ENCODE measurements at places on chromosomes 16 and 17.

GRCh38 chr17:21072745-21073197, 30.0 kb upstream of the USP22 start:
- DNase-seq = no peak

- no peak for DNase-seq
Measured at GRCh38 chr16:54110016-54110981, 176.3 kb downstream of the IRX3 start.

DNA sequence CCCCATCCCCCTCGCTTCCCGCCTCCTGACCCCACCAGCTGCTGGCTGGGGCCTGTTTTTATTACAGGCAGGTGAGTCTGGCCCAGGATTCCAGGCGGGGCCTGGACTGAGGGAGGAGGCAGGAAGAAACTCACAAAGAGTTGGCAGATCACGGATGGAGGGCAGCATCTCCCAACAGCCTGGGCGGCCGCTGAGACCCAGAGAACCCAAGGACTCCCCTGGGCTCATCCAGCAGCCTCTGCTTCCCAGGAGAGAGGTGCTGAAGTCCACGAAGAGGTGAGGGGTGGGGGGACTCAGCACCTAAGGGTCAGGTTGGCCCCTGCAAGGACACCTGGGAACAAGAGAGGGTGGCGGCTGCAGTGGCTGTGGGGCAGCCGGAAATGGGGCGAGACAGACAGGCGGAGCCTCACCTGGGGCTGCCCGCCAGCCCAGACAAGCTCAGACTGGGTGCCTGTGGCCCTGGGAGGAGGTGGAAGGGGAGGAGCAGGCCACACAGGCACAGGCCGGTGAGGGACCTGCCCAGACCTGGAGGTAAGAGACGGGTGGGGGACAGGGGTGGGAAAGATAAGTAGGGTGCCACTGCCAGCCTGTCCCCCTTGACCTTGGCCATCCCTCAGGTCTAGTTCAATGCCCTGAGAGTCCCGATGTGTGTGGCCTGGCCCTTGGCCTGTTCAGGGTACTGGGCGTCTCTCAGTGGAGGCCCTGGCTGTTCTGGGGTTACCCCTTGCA, 8.7 kb upstream of the ADGRG1 start:
- no peak for DNase-seq

DNA sequence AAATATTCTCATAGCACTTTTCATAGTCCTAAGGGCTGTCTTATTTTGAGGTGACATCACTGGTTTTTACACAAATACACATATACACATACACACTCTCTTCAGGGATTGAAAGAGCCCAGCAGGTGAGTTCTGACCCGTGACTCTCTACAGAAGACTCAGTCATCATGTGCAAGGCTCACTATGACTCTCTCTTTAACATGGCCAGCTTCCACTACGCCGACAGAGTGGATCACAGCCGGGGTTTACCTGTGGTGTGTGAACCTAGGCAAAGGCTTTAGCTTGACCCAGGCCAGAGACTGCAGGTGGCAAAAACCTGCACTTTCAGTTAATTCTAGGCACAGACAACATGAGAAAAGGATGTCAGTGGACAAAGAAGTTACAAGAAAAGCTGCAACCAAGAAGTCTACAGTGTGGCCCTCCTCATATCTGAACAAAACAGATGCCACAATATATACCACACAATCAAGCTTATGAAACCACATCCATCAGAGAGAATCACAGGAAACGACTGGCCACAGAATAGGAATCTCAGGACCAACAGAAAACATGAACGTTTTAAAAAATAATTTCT, 56.5 kb downstream of the CYTH1 start:
- peak; percentile 44 for DNase-seq

- no peak for DNase-seq
Measured at GRCh38 chr16:55323637-55324271, at the start of gene IRX6. TSS of gene IRX6 (plus strand) at chr16:55324203. CDS start at chr16:55325092, 889 bp downstream.

- DNase-seq = no peak
Measured at GRCh38 chr16:28607116-28607623, 2.7 kb downstream of the SULT1A1 start.

DNA sequence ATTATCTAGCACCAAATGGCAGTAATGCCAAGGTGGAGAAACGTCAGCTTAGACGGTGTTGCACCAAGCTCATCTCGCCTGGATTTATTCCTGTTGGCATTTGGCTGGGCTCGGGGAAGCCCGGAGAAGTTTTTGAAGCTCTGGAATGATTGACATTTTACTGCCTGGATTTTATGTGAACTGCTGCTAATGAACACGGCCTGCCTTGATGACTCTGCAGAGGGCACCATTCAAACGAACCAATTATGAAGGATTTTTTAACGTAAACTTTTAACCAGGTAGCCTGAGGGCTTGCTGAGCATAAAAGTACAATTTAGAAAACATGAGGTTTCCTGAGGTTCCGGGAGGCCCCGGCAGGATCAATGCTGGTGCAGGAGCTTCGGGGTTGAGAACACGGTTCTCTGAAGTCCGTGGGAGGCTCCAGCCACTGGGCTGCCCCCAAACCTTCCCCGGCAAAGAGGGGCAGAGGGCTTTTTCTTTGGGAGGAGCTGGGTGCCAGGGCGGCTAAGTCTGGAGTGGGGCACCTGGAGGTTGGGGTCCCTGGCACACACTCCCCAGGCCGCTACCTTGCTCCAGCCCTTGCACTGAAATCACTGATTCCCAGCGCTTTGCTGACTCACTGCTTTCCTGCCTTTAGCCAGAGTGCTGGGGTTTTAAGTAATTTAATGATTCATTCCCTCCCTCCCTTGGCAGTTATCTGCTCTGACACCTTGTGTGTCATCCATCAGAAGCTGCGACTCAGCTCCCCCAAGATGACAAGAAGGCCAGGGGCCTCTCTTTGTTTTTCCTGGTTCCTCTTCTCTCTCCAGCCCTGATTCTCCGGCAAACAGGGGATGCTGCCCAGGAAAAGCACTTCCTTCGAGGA, 161.2 kb upstream of the IRX3 start:
- DNase-seq = no peak

DNA sequence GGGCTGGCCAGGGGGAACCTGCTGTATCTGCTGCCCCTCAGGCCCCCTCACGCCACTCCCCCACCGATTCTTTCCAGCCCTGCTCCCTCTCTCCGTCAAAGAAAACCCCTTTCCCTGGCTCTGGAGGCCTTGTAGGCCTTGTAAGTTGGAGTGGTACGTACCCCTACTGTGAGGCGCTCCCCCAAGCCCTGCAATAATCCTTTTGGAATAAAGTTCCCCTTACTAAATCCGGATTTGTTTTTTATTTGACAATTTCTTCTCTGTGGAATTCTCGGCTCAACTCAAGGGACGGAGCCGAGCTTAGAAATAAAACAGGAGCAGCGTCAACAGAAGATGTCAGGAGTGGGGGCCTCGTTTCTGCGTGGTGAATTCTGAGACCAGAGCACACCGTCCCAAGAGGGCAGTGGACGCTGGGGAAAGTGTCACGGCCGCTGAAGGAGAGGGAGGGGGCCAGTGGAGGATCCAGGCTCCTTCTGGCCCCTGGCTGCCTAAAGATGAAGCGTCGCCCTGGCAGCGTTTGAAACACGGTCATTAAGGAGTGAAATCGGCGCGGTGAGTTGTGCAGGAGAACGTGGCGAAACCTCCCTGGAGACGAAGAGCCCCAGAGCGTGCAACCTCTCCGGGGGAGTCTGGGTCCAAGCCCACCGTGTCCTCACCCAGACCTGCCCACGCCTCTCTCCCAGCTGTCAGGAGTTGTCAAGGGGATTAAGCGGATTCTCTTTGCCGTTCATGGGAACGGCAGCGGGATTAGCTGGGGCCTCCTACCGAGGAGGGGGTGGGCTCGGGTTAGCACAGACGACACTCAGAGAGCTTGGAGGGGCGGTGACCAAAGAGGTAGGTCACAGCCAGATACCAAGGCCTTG, 47.0 kb downstream of the SLC7A5 start:
- no peak for DNase-seq

- no peak for DNase-seq
Measured at GRCh38 chr16:89808475-89808874, 8.0 kb downstream of the FANCA start.

DNA sequence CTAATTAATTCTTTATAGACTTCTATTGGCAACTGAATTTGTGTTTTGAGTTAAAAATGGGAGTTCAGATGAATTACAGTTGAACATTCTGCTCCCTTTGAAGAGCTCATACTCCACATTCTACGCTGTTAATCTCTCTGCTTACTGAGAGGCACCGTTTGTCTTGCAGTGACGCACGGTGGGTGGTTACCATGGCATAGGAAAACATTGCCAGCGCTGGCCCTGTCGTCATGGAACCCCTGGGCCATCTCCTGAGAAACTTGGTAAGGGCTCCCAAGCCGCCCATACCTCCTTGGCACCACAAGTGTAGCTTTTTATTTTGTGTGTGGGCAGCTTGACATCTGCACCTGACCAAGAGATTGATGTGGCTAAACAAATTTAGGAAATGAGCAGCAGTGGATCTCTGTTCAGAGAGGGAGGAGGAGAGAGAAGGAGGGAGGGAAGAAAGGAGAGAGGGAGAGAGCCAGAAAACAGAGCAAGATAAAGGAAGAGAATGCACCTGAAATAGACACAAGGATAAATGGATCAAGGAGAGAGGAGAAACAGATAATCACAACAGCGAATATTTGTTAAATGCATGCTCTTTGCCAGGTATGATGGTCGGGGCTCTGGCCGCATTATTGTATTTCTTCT, 398.5 kb downstream of the HAPSTR1 start:
- no peak for DNase-seq

- no peak for DNase-seq
Measured at GRCh38 chr17:48995974-48996721, 1.0 kb upstream of the IGF2BP1 start.

- no peak for DNase-seq
Measured at GRCh38 chr16:84040823-84041820, 1.5 kb downstream of the SLC38A8 start.

- no peak for DNase-seq
Measured at GRCh38 chr17:77701996-77702395, 256.5 kb upstream of the TNRC6C start.

DNA sequence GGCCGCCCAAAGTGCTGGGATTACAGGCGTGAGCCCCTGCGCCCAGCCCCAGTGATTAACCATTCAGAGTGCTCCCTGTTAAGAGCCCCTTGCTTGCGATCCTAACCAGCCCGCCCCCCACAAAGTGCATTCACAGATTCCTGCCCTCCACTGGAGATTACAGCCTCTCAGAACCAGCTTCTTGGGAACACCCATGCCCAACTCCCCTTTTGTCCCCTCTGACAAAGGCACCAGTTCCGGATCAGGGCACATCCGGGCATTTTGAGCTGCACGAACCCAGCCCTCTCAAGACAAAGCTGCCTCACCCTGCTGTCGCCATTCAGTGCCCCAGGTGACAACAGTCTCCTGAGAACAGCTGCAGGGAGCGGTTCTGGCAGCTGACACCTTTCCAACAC, 848 bp upstream of the KRT19 start:
- no peak for DNase-seq

GRCh38 chr17:51951741-51952140, 206.8 kb downstream of the CA10 start:
- DNase-seq = no peak

DNA sequence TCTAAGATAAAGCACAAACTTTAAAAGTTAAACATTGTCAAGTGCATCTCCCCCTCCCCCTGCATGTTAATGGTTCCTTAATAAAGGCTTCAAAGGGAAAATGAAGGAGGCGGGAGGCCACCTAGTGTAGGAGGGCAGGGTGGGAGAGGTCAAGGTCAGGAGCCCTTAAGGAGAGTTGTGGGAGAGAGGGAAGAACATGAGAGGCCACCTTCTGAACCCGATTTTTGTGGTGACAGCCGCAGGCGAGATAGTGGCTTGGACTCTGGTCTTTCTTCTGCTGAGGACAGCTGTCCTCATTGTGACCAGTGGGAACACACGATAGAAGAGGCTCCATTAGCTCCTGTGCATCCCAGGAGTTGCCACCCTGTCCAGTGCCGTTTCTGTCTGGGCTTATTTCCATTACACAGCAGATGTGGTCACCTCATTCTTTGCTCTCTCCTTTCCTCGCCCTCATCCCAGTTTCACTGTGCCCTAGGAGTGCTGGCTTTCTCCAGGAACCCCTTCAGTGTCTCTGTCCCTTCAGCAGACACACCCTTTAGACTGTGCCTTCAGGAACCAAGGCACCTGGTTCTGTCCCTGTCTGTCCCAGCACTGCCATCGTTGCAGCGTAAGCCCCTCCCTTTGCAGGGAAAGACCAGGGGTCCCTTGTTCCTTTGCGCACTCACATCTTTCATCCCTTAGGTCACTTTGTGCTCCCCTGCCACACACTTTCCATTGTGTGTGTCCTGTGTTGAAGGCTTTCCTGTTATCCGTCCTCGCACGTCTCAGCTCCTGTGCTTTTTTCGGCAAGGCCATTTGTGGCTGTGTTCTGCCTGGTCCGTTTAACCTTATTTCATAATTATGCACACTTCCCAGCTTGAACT, 7.5 kb downstream of the SEC14L1 start:
- DNase-seq = no peak

DNA sequence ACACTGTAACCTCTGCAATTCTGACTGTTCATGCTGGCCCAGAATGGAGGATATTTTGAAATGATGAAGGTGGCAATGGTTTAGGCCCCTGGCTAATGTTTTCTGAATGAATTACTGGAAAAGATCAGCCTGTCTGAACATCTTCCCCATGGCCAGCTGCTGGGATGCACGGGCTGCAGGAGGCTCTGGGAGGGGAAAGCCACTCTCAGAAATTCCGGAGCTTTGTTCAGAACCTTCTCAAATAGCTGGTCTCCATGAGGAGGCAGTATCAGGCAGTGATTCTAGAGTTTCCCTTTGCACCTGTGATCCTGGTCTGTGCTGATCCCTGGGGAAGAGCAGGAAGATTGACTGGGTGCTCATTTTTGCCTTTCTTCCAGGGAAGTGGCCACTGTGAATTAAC, 5.0 kb downstream of the SLC6A2 start:
- no peak for DNase-seq

DNA sequence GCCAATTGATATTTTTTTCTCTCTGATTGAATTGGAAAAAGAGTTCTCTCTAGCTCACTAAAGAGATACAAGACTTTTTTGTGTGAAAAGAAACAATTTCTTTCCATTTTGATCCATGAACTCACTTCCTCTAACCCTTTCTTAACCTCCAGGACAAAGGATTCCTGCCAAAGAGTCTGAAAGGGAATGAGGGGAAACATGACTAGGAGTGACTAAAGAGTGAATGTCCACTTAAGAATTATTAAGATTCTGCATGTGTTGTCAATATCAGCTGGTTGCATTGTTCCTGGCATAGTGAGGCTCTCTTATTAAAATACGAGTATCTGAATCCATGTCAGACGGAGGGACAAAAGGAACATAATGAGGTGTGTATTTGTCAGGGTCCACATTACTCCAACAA, 344.7 kb downstream of the GRIN2A start:
- DNase-seq = no peak

DNA sequence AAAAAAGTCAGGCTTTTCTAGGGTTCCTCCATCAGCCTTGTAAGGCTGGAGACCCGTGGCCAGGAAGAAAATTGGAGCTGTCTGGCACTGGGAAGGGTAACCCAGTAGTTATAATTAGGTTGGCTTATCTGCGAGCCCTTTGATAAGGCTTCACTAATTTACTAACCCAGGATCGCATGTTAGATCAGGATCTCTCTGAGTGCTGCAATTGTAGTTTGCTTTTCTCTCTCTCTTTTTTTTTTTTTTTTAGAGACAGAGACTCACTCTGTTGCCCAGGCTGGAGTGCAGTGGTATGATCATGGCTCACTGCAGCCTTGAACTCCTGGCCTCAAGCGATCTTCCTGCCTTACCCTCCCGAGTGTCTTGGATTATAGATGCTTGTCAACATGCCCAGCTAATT, 17.0 kb downstream of the ABCC1 start:
- no peak for DNase-seq

Measured in CD4-positive, alpha-beta T cell treated with Interleukin-4 for 4 hours (primary cell).